Regular cardiac myocyte (primary cell): ENCODE measurements at places on chromosomes 5 and 9. TPM values are rescaled to one million over a fixed set of nuclear protein-coding genes. Genes with fewer than 3 reads are reported as not detected.

Gene CRB2
- under 0.01 TPM in 1 of 2 replicates, not detected in the other for total RNA-seq

Gene TAF11L5
- total RNA-seq, result not detected in 2 replicates

Gene SLU7
- total RNA-seq, result 91.9 and 93.9 TPM in 2 replicates

Gene SLC6A18
- not detected in 2 replicates for total RNA-seq

Gene PPP2R2B
- 1.7 TPM in 1 of 2 replicates, not detected in the other for total RNA-seq
